ENCODE measurements at places on chromosomes 2 and 18. TPM values are rescaled to one million over a fixed set of nuclear protein-coding genes. Genes with fewer than 3 reads are reported as not detected.

- no peak overlapping the region for H3K4me3 ChIP-seq
- DNase-seq = no peak
- H3K36me3 ChIP-seq = no peaks in the 10 kb centered on the region
- H3K4me1 ChIP-seq = no peaks in the 10 kb centered on the region
Measured at GRCh38 chr2:128545829-128546228, 227.2 kb upstream of the HS6ST1 start.

SCN2A gene
- not detected for total RNA-seq

MARCO gene
- not detected for total RNA-seq

GRCh38 chr2:157746234-157746950 lies 117.7 kb upstream of the ACVR1C start:
- no peak overlapping the region for H3K4me3 ChIP-seq
- H3K36me3 ChIP-seq = peaks cover 47% of the 10 kb centered on the region
- H3K4me1 ChIP-seq = peaks cover 69% of the 10 kb centered on the region
- no peak for DNase-seq
- no peak overlapping the region for H3K27ac ChIP-seq

GRCh38 chr2:213834746-213835145 lies 550.5 kb downstream of the SPAG16 start:
- no peak overlapping the region for H3K4me3 ChIP-seq
- H3K27me3 ChIP-seq = no peaks in the 10 kb centered on the region
- H3K27ac ChIP-seq = no peak overlapping the region
- H3K36me3 ChIP-seq = no peaks in the 10 kb centered on the region
- no peaks in the 10 kb centered on the region for H3K4me1 ChIP-seq

DNA sequence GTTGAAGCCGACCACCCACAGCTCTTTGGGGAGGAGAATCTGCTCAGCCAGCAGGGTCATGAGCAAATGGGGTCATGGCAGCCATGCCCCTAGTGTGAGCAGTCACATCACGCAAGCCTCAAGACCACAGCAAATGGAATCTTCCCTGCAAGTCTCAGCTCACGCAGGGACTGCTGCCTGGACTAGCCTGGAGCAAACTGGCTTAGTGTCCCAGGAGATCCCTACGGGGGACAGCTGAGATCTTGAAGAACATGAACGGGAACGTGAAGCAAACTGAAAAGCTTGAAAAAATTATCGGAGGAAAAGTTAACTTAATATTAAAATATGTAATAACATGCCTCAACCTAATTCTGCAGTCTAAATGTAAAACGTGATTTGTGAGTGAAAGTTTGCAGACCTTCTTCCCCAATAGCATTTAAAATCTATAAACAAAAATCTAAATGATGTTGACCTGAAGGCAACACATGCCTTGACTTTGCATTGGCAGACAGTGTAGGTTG lies 118.4 kb downstream of the FAM124B start:
- H3K4me1 ChIP-seq = no peaks in the 10 kb centered on the region
- no peak for DNase-seq
- H3K4me3 ChIP-seq = no peak overlapping the region
- peaks cover 17% of the 10 kb centered on the region for H3K27me3 ChIP-seq

- no peaks in the 10 kb centered on the region for H3K4me1 ChIP-seq
- no peak for DNase-seq
- no peaks in the 10 kb centered on the region for H3K36me3 ChIP-seq
- H3K4me3 ChIP-seq = no peak overlapping the region
- H3K27me3 ChIP-seq = no peaks in the 10 kb centered on the region
- H3K27ac ChIP-seq = no peak overlapping the region
Measured at GRCh38 chr18:40866968-40867367, 1088.1 kb upstream of the PIK3C3 start.

GRCh38 chr18:22422909-22423548 lies 5.3 kb upstream of the CTAGE1 start:
- no peak overlapping the region for H3K27ac ChIP-seq
- H3K27me3 ChIP-seq = no peaks in the 10 kb centered on the region
- H3K36me3 ChIP-seq = no peaks in the 10 kb centered on the region
- H3K4me1 ChIP-seq = no peaks in the 10 kb centered on the region
- H3K4me3 ChIP-seq = no peak overlapping the region

DNA sequence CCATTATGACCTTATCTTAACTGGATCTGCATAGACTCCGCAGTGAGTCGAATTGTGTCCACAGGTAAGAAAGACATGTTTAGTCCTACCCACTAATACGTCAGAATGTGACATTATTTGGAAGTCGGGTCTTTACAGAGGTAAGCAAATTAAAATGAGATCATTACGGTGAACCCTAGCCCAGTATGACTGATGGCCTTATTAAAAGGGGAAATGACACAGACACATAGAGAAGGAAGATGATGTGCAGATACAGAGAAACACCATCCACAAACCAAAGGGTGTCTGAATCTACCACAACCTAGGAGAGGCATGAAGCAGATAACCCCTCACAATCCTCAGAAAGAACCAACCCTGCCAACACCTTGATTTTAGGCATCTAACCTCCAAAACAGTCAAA lies 135.6 kb downstream of the GALNT1 start:
- H3K4me1 ChIP-seq = no peaks in the 10 kb centered on the region
- H3K36me3 ChIP-seq = peaks cover 9% of the 10 kb centered on the region
- no peak overlapping the region for H3K27ac ChIP-seq
- no peak overlapping the region for H3K4me3 ChIP-seq
- DNase-seq = no peak

- H3K27ac ChIP-seq = no peak overlapping the region
- H3K4me1 ChIP-seq = no peaks in the 10 kb centered on the region
- DNase-seq = no peak
- no peaks in the 10 kb centered on the region for H3K36me3 ChIP-seq
Measured at GRCh38 chr2:127101048-127101611, 5.8 kb downstream of the BIN1 start.

KIF1A gene
- 0.66 TPM for total RNA-seq
